ENCODE measurements at places on chromosomes 13 and 19. TPM values are rescaled to one million over a fixed set of nuclear protein-coding genes. Genes with fewer than 3 reads are reported as not detected.

DNA sequence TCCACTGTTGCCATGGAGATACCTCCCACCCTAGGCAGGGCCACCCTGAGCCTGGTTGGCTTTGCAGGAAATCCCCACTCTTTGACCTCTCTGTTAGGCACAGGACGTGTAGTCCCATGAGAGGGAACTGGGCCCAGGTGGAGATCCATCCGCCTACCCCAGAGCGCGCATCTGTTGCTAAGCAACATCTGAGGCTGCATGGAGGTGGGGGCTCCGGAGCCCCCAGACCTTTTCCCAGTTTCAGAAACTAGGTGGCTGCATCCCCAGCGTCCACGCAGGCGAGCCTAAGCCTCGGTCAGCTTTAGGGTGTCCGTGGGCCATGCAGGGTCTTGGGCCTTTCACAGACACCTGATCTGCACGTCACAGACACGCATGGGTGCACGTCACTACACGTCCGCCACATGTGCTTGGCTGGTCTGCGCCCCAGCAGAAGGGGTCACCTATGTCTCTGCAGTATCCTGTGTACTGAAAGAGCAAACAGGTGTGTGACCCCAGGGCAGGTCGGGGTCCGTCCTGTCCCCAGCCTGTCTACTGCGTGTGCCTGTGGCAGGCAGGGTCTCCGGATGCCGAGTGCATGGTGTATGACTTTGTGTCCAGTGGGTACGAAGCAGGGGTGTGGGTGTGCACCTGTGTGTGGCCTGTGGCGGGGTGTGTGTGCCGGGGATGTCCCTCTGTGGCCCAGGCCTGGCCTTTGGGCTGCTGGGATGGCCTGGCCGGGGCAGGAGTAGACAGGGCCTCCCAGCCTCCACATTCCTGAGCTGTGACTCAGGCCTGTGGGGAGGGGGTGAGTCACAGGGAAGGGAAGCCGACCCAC, 4.1 kb upstream of the CIRBP start:
- DNase-seq, result peak; percentile 88
- peaks cover 93% of the 10 kb centered on the region for H3K4me1 ChIP-seq
- H3K27me3 ChIP-seq, result no peaks in the 10 kb centered on the region

- peak; percentile 88 for DNase-seq
- no peaks in the 10 kb centered on the region for H3K36me3 ChIP-seq
- H3K4me3 ChIP-seq, result no peak overlapping the region
- H3K27me3 ChIP-seq, result no peaks in the 10 kb centered on the region
- H3K4me1 ChIP-seq, result peaks cover 9% of the 10 kb centered on the region
- H3K27ac ChIP-seq, result no peak overlapping the region
Observed at GRCh38 chr19:8615813-8616596, 5.5 kb upstream of the ADAMTS10 start.

GRCh38 chr19:41616792-41617621, 9.9 kb downstream of the CEACAM4 start:
- no peak overlapping the region for H3K27ac ChIP-seq
- H3K4me1 ChIP-seq, result no peaks in the 10 kb centered on the region
- H3K36me3 ChIP-seq, result no peaks in the 10 kb centered on the region
- DNase-seq, result peak; percentile 34
- no peaks in the 10 kb centered on the region for H3K27me3 ChIP-seq
- H3K4me3 ChIP-seq, result no peak overlapping the region

- H3K4me1 ChIP-seq, result no peaks in the 10 kb centered on the region
- no peak for DNase-seq
- H3K27me3 ChIP-seq, result no peaks in the 10 kb centered on the region
- peaks cover 75% of the 10 kb centered on the region for H3K36me3 ChIP-seq
Observed at GRCh38 chr13:36323951-36324566, 22.1 kb downstream of the SPART start.

GRCh38 chr13:43986421-43986981, 106.8 kb downstream of the LACC1 start:
- no peak overlapping the region for H3K27ac ChIP-seq
- no peak overlapping the region for H3K4me3 ChIP-seq
- H3K36me3 ChIP-seq, result no peaks in the 10 kb centered on the region
- no peaks in the 10 kb centered on the region for H3K27me3 ChIP-seq
- H3K4me1 ChIP-seq, result no peaks in the 10 kb centered on the region

The TYROBP gene
- 403 TPM for total RNA-seq
